Esophagus muscularis mucosa (tissue), 4 donors: ENCODE measurements at places on chromosomes 1 and 21. TPM values are rescaled to one million over a fixed set of nuclear protein-coding genes. Genes with fewer than 3 reads are reported as not detected.

The COL8A2 gene
- total RNA-seq = 20.7 TPM

The IL22RA1 gene
- not detected for total RNA-seq

The CNIH3 gene
- total RNA-seq = 0.42 TPM

The SPTA1 gene
- 0.06 TPM for total RNA-seq

GRCh38 chr1:201780952-201781351 lies 48.0 kb upstream of the IPO9 start:
- no peak overlapping the region for H3K4me3 ChIP-seq
- no peak for DNase-seq
- H3K36me3 ChIP-seq = peaks cover 17% of the 10 kb centered on the region
- H3K4me1 ChIP-seq = peaks cover 8% of the 10 kb centered on the region

DNA sequence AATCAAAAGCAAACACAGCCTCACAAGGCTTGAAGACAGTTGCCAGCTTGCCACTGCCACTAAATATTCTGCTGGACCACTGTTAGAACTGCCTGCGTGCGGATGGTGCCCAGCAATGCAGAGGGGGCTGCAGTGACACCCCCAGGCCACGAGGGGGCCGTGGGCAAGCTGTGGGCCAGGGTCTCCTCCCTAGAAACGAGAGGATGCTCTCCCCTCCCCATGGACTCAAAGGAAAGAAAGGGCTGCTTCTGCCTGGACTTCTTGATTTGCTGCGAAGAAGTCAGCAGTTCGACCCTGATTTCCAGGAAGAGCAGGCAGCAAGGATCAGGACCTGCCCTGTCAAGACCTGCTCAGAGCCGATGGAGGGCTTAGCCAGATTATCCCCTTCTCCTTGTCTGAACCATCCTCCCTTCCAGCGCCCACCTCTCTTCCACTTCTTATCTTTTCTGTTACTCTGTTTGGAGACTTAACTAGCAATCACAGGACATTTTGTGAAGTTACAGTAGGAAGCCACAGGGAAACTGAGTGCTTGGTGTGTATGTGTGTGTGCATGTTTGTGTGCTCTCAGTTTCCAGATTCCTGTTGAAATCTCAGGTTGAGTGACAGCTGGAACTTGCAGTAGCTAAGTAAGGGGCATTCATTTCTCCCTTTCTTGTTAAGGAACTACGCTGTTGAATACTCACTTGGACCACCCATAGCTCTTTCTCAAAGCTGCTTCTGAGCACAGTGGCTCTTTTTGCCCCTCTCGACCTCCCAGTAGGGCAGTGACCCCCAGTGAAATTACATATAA lies 2.7 kb downstream of the MAN1C1 start:
- DNase-seq = no peak
- H3K27ac ChIP-seq = peak overlapping the region; percentile 57
- no peaks in the 10 kb centered on the region for H3K36me3 ChIP-seq
- H3K4me1 ChIP-seq = peaks cover 68% of the 10 kb centered on the region
- no peaks in the 10 kb centered on the region for H3K27me3 ChIP-seq
- peak overlapping the region; percentile 95 for H3K4me3 ChIP-seq

GRCh38 chr1:102790997-102791396 lies 317.3 kb downstream of the COL11A1 start:
- H3K27me3 ChIP-seq = no peaks in the 10 kb centered on the region
- H3K4me1 ChIP-seq = no peaks in the 10 kb centered on the region
- no peak overlapping the region for H3K4me3 ChIP-seq

- H3K4me3 ChIP-seq = peak overlapping the region; percentile 80
- no peak for DNase-seq
- H3K4me1 ChIP-seq = peaks cover 20% of the 10 kb centered on the region
- H3K27ac ChIP-seq = peak overlapping the region; percentile 78
- H3K36me3 ChIP-seq = no peaks in the 10 kb centered on the region
These were observed 810 bp downstream of the SLC19A1 start for GRCh38 chr21:45541221-45542039.

DNA sequence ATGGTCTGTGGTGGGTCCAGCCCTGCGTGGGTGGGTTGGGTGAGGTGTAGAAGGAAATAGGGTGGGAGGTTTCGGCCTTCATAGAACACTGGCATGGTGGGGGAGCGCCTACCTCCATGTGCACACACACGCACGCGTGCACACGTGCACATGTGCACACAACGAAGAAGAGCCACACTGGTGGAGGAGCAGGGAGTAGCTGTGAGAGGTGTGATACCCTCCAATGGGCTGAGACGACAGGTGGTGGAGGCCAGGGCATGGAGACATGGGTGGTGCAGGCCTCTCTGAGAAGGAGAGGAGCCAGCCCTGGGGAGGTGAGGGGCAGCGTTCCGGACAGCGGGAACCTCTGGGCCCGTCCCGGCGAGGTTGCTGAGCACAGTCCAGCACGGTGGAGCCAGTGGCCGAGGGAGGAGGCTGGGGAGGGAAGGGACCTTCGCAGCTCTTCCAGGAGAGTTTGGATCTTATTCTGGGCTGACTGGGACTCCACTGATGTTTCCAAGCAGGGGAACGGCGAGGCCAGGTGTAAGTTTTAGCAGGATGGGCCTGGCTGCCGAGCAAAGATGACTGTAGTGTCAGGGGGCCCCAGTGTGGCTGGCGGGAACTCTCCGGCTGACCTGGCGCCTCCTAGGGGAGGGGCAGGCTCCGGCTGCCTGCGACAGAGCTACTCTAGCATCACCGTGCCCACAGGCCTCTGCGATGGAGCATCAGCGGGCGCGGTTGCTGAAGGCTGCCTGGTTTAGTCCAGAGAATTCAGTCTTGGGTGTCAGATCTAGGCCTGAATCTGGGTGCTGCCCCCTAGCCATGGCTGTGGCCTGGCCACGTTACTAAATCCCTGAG lies 107.2 kb downstream of the ARHGEF10L start:
- H3K4me1 ChIP-seq = peaks cover 13% of the 10 kb centered on the region
- H3K4me3 ChIP-seq = no peak overlapping the region
- peaks cover 90% of the 10 kb centered on the region for H3K36me3 ChIP-seq
- H3K27me3 ChIP-seq = no peaks in the 10 kb centered on the region
- no peak overlapping the region for H3K27ac ChIP-seq

GRCh38 chr1:78092643-78093042 lies 46.9 kb downstream of the GIPC2 start:
- H3K4me3 ChIP-seq = no peak overlapping the region
- no peaks in the 10 kb centered on the region for H3K36me3 ChIP-seq
- DNase-seq = no peak
- H3K27ac ChIP-seq = no peak overlapping the region

GRCh38 chr1:17887661-17888371 lies 132.7 kb downstream of the ACTL8 start:
- H3K4me1 ChIP-seq = peaks cover 23% of the 10 kb centered on the region
- no peak for DNase-seq
- no peaks in the 10 kb centered on the region for H3K27me3 ChIP-seq
- no peaks in the 10 kb centered on the region for H3K36me3 ChIP-seq
- H3K4me3 ChIP-seq = no peak overlapping the region

- peaks cover 44% of the 10 kb centered on the region for H3K27me3 ChIP-seq
- peak overlapping the region; percentile 43 for H3K4me3 ChIP-seq
- H3K4me1 ChIP-seq = peaks cover 18% of the 10 kb centered on the region
- no peak overlapping the region for H3K27ac ChIP-seq
These were observed 660 bp upstream of the PDE4B start for GRCh38 chr1:65791801-65792668.

DNA sequence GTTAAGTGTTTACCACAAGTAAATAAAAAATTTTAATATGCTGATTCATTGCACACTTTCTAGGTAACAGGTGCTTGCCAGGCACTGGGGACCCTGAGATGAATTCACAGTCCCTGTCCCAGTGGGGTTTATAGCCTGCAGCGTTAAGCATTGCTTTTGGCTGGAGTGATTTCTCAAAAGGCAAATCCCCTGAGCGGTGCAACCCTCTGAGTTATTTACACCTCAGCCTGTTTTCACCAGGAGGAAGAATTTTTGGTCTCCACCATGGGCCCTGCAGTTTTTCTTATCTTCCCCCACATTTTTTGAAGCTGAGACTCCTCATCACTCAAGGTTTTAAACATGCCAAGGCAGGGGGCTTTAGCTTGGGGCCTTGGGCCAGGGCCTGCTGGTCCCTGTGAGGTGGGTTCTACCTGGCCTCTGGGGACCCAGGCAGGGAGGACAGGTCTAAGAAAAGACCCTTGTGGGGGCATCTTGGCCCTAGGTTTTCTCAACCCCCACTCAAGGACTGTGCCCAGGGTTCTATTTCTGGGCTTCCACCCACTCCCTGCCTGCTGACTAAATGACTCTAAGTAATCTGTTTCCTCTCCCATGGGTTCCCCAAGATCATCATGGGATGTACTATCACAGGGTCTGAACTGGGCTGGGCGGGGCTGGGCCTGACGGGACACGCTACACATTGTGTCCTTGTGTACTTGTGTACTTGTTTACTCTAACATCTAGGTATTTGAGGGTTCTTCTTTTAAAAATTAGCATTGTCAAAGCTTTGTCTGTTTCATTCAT lies 10.2 kb upstream of the CHIT1 start:
- H3K4me3 ChIP-seq = no peak overlapping the region
- no peaks in the 10 kb centered on the region for H3K4me1 ChIP-seq
- no peak overlapping the region for H3K27ac ChIP-seq
- no peaks in the 10 kb centered on the region for H3K36me3 ChIP-seq

DNA sequence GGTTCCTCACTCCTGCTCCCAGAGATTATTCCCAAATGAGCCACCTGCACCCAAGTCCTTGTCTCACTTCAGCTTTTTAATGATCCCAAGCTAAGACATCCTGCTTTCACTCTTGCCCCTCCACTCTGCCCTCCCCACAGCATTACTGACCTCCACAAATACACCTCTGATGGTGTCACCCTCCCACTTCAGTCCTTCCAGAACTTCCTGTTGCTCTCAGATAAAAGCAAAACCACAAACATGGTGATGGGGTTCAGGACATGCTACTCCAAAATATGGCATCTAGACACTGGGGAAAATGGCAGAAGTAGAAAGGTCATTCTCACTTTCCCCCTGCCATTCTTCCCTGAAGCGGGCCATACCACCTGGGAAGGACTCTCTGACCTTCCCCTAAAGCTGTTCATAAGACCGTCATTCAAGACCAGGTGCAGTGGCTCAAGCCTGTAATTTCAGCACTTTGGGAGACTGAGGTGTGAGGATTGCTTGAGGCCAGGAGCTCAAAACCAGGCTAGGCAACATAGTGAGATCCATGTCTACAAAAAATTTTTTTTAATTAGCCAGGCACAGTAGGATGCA lies 65.8 kb upstream of the KLHDC7A start:
- H3K36me3 ChIP-seq = no peaks in the 10 kb centered on the region
- DNase-seq = no peak
- no peaks in the 10 kb centered on the region for H3K4me1 ChIP-seq
- no peak overlapping the region for H3K27ac ChIP-seq
- H3K4me3 ChIP-seq = no peak overlapping the region

- H3K27ac ChIP-seq = no peak overlapping the region
- peaks cover 20% of the 10 kb centered on the region for H3K4me1 ChIP-seq
- H3K27me3 ChIP-seq = no peaks in the 10 kb centered on the region
- no peak overlapping the region for H3K4me3 ChIP-seq
- H3K36me3 ChIP-seq = no peaks in the 10 kb centered on the region
- no peak for DNase-seq
These were observed 15.5 kb upstream of the CD247 start for GRCh38 chr1:167533851-167534300.

DNA sequence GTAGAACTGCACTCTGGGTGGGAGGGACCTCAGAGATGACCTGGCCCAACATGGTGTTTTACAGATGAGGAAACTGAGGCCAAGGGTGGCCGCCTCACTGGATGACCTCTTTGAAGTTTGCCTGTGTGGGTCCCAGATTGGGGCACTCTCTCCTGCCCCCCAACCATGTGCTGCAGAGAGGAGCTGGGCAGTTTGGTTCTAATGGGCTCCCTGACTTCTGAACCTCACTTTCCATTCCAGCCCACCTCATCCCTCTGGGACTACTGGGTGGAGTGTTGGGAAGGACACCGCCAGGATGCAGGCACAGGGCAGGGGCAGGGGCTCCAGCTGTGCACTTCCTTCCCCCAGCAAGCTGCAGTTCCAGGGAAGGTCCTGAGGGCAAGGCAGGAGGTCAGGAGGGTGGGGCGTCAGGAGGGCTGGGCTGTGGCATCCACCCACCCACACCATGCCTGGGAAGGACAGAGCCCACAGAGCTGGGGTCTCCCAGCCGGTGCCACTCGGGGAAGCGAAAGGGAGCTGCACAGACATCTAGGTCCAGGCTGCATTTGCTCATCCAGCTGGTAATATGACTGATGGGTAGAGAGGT lies 10.3 kb upstream of the EPS8L3 start:
- no peaks in the 10 kb centered on the region for H3K27me3 ChIP-seq
- H3K27ac ChIP-seq = no peak overlapping the region
- DNase-seq = no peak

DNA sequence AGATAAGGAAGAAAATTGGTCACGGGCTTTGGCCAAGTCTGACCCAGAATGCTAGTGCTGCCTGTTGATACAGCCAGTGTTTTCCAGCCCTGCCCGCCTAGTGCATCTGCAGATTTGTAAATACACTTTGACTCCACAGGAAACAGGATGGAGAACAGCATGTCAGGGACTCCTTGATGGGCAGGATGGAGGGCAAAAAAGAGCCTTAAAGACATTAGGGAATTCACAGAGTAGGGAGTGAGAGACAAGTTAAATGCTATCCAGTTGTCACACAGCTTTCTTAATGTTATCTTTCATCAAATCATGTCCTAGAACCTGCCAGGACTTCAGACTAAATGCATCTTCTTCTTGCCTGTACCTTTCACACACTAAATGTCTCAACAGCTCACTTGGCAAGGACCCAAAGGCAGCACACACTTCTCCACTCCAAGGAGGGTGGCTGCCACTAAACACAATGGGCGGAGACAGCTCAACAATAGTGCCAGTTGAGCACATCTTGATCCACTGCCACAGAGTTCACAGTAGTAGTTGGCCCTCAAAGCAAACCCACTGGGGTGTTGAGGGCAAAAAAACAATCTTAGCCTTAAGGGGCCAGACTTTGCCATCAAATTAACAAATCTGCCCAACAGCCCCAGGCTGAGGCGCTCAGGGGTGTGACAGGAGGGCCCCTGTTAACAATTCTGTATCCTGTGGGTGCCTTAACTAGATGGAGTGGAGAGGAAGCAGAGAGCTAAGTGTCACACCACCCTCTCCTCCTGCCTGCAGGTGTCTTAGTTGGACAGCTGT lies 2.7 kb downstream of the HIVEP3 start:
- DNase-seq = peak; percentile 66
- H3K27ac ChIP-seq = no peak overlapping the region
- peaks cover 46% of the 10 kb centered on the region for H3K4me1 ChIP-seq
- no peaks in the 10 kb centered on the region for H3K27me3 ChIP-seq
- no peaks in the 10 kb centered on the region for H3K36me3 ChIP-seq

DNA sequence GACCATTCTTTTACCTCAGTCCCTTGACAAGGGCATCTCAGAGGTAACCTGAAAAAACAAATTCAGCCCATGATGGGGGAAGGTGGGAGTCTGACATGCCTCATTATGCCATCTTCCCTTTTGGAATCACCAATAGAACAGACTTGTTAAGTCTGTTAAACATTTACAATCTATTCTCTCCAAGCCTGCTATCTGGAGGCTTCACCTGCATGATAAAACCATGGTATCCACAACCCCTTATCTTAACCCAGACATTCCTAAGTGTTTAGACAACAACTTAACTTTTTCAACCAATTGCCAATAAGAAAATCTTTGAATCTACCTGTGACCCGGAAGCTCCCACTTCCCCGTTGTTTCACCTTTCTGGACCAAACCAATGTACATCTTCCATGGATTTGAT lies 233.0 kb upstream of the CACYBP start:
- no peaks in the 10 kb centered on the region for H3K4me1 ChIP-seq
- DNase-seq = no peak
- H3K27me3 ChIP-seq = no peaks in the 10 kb centered on the region
- no peak overlapping the region for H3K4me3 ChIP-seq
- no peaks in the 10 kb centered on the region for H3K36me3 ChIP-seq
- H3K27ac ChIP-seq = no peak overlapping the region
